ENCODE measurements at places on chromosomes 7 and 10. TPM values are rescaled to one million over a fixed set of nuclear protein-coding genes. Genes with fewer than 3 reads are reported as not detected.

- ATAC-seq = no peak
Observed at GRCh38 chr10:127888521-127889312, 4.0 kb downstream of the CLRN3 start.

- no peak for ATAC-seq
Observed at GRCh38 chr10:60729106-60729505, 49.2 kb upstream of the CDK1 start.

DNA sequence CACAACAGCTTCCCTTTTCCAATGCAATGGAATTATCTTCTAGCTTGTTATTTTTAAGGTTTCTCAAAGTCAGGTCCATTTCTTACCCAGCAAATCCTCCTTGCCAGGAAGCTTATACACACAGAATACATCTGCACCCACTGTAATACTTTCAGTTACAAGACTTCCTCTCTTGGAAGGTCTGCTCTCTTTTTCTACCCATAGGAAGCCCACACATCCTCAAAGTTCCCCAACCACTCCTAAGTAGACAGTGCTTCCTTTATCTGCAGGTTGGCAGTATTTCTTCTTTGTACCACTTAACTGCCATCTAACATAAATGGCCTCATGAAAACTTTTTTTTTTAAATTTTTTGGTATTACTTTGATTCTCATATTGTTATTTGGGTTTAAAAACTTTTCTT is 155.6 kb downstream of the TAX1BP1 start:
- no peak for ATAC-seq

- no peak for ATAC-seq
Observed at GRCh38 chr10:18066947-18067346, 73.3 kb upstream of the CACNB2 start.

- ATAC-seq = no peak
Observed at GRCh38 chr7:96059075-96059474, 262.8 kb downstream of the SLC25A13 start.

DNA sequence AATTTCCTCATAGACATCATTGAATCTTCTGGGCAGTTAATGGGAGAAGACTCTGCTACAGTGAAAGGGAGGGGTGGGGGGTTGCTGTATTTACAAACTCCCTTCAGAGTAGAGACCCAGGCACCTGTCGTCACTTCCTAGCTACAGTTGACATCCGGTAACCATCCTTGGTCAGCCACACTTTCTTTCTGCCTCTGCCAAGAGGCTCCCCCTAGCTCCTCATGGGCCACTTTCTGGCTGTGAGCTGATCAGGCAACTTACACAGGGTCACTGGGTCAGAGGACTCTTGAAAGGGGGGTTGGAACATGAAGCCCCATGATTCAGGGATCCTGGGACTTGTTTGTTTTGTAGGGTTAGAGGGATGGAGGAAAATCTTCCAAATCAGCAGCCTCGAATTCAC is 1.2 kb downstream of the TECPR1 start:
- no peak for ATAC-seq

DNA sequence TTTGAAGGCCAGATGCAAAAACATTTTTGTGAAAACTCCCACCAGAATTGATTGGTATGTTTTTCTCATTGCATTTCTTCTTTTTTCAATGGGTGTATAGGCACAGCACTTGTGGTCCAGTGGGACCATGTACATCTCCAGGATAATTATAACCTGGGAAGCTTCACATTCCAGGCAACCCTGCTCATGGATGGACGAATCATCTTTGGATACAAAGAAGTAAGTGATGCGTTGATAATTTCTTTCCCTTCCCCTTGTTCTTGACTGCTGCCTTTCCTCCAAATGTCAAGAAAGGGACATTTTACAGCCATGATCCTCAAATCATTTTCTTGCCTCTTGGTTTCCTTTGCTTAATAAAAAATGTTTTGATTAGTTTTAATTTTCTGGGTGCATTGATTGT is 331.5 kb downstream of the PLXDC2 start:
- ATAC-seq = no peak

DNA sequence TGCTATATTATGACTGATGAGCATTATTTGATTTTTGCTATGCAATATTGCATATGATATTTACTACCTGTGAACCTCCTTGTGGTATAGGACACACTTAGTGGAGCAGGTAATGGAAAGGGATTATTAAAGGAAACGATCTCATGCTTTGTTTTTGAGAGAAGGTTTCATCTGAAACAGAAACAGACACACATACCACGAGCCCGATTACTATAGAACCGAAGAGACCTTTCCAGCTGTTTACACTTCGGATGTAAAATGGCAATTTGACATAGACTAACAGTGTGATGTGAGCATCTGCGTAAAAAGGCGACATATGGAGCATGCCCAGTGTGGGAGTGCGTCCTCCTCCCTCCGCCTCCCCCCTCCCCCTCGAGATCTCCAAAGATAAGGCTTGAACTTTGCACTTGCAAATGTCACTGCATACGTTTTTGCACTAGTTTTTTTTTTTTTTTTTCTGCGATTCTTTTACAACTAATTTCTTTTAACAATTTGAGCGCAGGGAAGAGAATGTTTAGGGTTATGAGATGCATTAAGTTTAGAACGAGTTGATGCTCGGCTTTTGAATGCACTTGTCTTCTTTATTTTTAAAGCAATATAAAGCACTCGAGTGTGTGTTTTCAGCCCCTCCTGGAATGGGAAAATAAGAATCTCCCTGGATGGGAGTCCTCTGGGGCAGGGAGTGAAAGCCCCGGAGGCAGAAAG is 251.0 kb downstream of the NSUN6 start:
- no peak for ATAC-seq

GRCh38 chr7:150938566-150938965 is 39.6 kb downstream of the KCNH2 start:
- no peak for ATAC-seq

- ATAC-seq = no peak
Observed at GRCh38 chr10:112434988-112435619, 11.6 kb downstream of the ZDHHC6 start.

GRCh38 chr10:103281753-103282152 is 4.8 kb downstream of the INA start:
- no peak for ATAC-seq

DNA sequence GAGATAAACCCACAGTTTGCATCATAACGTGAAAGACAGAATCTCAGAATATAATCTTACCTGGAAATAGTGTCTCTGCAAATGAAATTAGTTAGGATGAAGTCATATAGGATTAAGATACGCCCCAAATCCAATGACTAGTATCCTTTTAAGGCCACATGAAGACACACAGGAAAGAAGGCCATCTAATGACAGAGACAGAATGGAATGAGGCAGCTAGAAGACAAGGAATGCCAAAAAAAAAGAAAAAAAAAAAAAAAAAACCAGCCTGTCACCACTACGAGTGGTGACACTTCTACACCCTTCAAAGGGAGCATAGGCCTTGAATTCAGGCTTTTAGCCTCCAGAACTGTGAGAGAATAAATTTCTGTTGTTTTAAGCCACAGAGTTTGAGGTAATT is 82.9 kb downstream of the HYCC1 start:
- peak; percentile 36 for ATAC-seq

GRCh38 chr10:100802607-100803006 is 57.2 kb downstream of the PAX2 start:
- no peak for ATAC-seq

DNA sequence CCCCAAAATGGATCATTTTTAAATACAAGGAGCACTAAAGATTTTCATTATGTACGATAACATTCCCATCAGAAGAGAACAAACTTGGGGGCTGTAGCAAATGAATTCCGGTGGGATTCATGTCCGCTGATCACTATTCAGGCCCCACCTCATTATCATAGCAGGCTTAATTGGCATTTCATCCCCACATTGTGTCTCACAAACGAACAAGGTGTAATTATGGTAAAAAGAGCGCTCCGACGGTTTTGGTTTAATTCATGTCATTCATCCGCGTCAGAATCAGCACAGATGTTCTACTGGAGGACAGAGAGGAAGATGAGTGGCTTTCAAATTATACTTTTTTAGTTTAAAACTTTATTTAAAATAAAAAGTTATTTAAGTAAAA is 124.7 kb downstream of the MAD1L1 start:
- ATAC-seq = no peak

GRCh38 chr10:80491251-80492102 is 37.4 kb downstream of the TSPAN14 start:
- no peak for ATAC-seq

DNA sequence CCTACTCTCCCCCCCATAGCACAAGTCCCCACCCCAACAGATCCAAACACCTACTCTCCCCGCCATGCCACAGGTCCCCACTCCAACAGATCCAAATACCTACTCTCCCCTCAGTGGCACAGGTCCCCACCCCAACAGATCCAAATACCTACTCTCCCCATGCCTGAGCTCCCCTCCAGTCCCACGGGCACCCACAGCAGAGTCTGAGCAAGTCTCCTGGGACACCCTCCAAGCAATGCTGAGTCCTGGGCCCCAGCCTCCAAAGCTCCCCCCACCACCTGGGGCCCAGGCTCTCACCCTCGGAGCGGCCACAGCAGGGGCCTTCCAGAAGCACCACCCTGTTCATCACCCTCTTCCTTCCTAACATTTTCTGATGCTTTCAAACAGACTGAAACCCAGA is 63.9 kb upstream of the DNAAF5 start:
- no peak for ATAC-seq

- ATAC-seq = no peak
Observed at GRCh38 chr7:1659696-1660095, 10.4 kb upstream of the ELFN1 start.

DNA sequence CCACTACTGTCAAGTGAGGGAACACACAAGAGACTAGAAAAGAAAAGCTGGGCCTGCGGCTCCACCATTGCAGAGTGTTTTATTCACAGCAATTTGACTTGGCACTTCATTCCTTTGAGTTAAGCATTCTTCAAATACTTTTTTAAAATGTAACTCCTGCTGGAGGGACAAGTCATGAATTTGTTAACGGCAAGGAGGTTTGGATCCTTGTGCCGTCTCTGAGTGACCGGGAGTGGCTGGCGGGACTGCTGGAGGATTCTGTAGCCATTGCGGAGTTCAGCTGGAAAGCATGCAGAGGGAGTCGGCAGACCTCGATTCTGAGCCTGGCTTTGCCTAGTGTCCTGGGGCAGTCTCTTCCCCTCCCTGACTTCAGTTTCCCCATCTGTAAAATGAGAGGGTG is 9.8 kb downstream of the HSPA12A start:
- ATAC-seq = no peak

DNA sequence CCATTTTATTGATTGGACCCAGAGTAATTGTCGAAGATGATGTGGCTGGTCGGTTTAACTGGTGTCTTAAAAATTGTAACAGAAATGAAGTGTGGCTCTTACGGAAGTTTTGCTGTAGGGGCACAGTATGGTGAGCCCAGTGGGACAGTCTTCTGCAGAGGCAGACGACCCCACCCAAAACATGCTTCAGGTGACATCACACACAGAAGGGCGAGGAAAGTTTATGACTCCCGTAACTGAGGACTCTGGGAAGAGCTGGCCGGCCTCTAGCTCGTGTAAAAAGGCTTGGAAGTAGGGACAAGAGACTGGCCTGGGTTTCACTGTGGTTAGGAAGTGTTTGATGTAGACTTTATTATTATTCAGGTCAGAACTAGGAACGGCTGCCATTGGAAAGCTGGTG is 73.3 kb downstream of the HTR5A start:
- ATAC-seq = no peak

GRCh38 chr7:128201067-128201689 is 39.9 kb upstream of the LEP start:
- ATAC-seq = no peak

GRCh38 chr10:3067118-3067858 is at the start of gene PFKP:
Gene PFKP, plus strand, starts transcription at chr10:3067548. Its CDS starts 48 bp downstream, at chr10:3067596.
- peak; percentile 59 for ATAC-seq

DNA sequence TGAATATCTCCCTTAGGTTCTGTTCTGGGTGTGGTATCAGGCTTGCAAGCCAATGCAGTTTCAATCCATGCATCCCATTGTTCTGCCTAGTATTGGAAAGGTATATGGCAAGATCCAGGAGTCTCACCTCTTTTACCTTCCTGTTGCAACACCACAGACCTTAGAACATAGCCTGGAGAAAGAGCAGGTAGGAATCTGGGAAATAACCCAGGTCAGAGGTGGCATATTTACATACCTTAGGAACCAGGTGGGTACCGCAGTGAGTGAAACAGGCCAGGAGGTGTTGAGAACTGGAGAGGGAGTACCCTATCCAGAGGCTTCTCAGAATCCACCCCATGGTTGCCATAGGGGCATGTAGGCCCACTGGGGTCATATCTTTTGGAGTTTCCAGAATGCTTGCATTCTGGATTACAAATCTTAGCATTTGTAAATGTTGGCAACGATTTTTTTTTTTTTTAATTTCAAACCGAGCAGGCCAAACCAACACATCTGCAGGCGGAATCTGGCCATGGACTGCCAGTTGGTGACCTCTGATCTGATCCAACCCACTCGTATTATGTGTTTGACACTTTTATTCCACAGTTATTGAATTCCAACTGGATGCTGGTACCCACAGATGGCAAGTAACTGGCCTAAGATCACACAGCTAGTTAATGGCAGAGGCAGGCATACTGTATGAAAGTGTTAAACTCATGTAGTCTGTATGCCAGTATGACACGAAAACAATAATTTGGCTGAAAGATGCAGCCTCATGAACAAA is 180.3 kb upstream of the TCF7L2 start:
- ATAC-seq = no peak

GRCh38 chr7:76403780-76404494 is 5.6 kb downstream of the SSC4D start:
- no peak for ATAC-seq

DNA sequence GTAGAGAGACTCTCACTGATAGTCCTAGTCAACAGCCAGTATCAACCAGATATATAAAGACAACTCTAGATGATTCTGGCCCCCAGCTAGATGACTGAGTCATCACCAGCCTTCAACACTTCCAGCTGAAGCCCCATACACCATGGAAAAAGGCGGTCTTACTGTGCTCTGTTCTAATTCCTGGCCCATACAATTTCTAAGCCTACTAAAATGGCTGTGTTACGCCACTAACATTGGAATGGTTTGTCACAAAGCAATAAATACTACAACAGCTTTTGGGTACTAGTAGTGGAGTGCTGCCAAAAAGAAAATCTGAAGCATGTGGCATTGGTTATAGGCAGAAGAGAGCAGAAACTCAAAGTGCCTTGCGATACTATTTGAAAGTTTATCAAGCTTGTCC is 13.0 kb upstream of the TES start:
- ATAC-seq = no peak

- ATAC-seq = peak; percentile 53
Observed at GRCh38 chr10:4138146-4138721, 353.2 kb upstream of the KLF6 start.

GRCh38 chr7:39321909-39322498 is 244.2 kb upstream of the YAE1 start:
- ATAC-seq = no peak

The HTR7 gene
- total RNA-seq = 0.92 TPM

The MRLN gene
- not detected for total RNA-seq

The SEMA3A gene
- total RNA-seq = 0.56 TPM

The HOXA13 gene
- total RNA-seq = not detected

The VWA2 gene
- total RNA-seq = 3.5 TPM

The HPS1 gene
- 29.7 TPM for total RNA-seq

The RAB18 gene
- 99.5 TPM for total RNA-seq

The GFRA1 gene
- 0.56 TPM for total RNA-seq

The HGF gene
- 0.76 TPM for total RNA-seq

The AKR1C4 gene
- not detected for total RNA-seq

The FHIP2A gene
- total RNA-seq = 7.9 TPM

The C10orf53 gene
- total RNA-seq = not detected

The SLC18A3 gene
- not detected for total RNA-seq

The KCP gene
- 1.8 TPM for total RNA-seq

The OPN1SW gene
- not detected for total RNA-seq

The CNPY1 gene
- total RNA-seq = not detected

The ADRB1 gene
- 0.04 TPM for total RNA-seq
